Stimulated activated CD4-positive, alpha-beta T cell treated with anti-CD3 and anti-CD28 coated beads, Interleukin-15, amount 100 ng/mL, for 1 hour (primary cell): ENCODE measurements at places on chromosomes 1 and 21.

- DNase-seq: no peak
Observed at GRCh38 chr1:87600854-87601253, 272.2 kb downstream of the LMO4 start.

GRCh38 chr1:94580367-94581115, 39.0 kb upstream of the F3 start:
- no peak for DNase-seq

DNA sequence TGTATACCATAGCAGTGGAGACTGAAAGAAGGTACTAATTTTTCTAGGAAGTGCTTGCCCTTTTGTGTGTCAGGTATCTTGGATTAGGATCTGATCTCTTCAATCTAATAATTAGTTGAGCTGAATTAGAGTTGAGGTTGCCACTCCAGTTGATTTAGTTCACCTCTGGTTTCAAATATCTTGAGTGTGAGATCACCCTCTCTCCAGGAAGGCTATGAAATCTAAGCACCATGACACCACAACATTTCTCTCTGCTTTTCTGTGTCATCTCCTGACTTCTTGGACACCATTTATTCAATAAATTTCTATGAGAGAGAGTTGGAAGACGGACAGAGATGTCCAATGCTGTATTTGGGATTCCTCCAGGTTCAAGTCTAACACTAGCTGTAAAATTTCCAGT, 212.8 kb downstream of the DYRK1A start:
- DNase-seq: no peak

DNA sequence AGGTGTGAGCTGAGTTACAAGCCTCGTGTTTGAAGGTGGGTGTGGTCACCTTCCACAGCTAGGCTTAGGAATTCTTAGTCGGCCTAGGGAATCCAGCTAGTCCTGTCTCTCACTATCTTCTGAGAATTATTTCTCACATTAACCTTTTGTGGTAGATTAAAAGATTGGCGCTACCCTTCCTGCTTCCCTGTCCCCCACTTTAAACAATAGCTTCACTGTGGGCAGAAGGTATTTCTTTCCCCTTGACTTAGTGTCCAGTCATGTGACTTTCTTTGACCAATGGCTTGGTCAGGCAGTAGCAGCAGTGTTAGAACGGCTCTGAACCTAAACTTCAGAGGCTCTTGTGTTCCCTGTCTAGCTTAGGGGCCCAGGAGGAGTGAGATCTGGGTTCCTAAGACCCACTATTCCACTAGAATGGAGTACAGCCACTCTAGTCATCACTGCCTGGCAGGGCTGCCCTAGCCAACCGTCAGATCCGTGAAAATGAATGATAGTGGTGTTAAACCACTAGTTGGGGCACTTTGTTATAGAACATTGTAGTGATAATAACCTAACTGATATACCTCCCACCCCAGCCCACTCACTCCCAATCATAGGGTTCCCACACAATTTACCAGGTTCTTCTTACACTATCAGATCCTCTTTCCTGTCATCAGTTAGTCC, 13.9 kb upstream of the C1orf141 start:
- no peak for DNase-seq

GRCh38 chr1:197857477-197857876, 45.0 kb upstream of the C1orf53 start:
- no peak for DNase-seq
